ENCODE measurements at places on chromosomes 7 and 10.

- no peak for DNase-seq
These were observed 12.8 kb downstream of the MDFIC start for GRCh38 chr7:114934713-114935112.

- no peak for DNase-seq
These were observed 833.8 kb downstream of the GRID1 start for GRCh38 chr10:85532773-85533172.

- DNase-seq = no peak
These were observed 7.3 kb downstream of the DMTF1 start for GRCh38 chr7:87159538-87159937.

DNA sequence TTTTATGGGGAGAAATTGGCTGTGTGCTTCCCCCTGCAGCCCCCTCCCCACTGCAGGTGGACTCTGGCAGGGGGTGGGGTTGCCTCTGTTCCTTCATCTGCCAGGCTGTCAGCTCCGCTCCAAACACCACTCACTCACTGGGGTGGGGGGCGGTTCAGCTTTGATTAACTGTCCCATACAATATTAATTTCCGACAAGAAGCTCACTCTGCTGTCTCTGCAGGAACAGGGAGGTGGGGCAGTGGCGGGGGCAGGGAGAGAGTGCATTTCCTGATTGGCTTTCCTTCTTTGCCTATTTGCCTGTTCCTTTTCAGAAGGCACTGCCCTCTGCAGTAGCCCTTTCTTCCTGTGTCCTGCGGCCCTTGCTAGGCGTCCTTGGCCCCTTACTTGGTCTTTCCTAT is 500.8 kb downstream of the PLXNA4 start:
- peak; percentile 34 for DNase-seq

- peak; percentile 39 for DNase-seq
These were observed 75.5 kb upstream of the CAPZA2 start for GRCh38 chr7:116786791-116787443.

DNA sequence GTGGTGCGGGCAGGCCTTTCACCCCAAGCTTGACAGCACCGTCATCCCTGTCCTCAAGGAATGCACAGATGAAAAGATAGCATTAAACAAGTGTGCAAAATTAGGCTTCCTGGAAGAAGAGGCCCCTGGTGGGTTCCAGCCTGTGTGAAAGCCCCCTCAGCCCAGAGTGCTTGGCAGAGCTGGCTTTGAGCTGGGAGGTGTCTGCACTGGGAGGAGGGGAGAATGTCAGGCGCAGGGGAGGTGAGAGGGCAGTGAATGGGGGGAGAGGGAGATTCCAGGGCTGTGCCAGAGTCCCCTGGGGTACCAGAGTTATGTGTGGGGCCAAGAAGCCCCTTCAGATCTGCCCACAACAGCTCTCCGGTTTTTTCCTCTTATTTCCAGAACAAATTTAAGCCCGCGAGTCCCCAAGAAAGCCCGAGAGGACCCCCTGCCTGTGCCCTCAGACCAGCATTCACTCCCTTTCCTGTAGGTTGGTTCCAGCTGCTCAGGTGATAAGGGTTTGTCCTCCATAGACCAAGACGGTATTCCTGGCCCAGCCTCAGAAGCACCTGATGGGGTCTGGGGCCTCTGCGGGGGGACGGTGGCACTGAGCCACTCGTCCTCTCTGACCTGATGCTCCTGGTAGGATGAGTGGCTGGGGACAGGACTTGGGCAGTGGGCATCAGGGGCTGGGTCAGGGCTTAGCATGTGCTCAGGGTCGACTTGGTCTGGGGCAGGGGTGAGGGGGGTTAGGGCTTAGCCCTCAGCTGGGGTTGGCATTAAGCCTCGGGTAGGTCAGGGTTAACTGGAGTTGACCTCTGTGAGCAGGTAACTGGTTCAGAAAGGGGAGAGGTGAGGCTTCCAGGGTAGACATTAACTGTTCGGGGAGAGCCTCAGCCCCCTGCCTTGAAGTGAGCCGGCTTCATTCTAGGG is 43.4 kb downstream of the ADCYAP1R1 start:
- no peak for DNase-seq
